CD4-positive, alpha-beta T cell treated with Interleukin-1 beta for 1 hour (primary cell): ENCODE measurements at places on chromosomes 11 and 22.

GRCh38 chr11:21814169-21814568, 378.7 kb upstream of the ANO5 start:
- no peak for DNase-seq

DNA sequence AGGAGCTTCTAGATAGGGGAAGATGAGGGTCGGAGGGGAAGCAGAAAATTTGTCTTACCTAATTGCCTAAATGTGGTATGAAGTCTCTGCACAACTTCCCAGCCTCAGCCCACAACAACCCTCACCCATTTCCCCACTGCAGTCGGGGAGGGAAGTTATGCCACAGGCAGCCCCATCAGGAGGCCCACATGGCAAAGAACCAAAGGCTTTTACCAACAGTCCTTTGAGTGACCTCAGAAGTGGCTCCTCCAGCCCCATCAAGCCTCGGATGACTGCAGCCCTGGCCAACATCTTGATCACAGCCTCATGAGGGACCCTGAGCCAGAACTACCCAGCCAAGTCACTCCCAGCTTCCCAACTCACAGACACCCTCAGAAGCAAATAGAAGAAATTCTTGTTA, 54.8 kb downstream of the CHST1 start:
- DNase-seq = no peak

DNA sequence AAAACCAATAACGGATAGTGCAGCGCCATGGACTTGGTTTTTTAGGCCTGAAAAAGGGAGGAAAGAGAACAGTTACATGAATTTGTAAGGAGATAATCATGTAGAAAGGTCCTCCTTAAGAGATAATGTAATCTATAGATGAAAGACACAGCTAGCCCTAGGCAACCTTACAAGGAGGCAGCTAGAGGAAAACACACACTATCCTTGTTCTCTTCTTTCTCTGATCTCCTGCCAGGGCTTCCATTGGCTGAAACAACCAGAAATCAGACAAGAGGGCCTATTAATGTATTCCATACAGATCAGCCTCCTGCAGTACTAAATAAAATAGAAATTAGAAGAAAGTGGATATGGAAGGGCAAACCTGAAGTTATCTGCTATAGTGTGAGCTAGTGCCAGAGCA, 53.0 kb downstream of the KCNA4 start:
- DNase-seq = no peak

DNA sequence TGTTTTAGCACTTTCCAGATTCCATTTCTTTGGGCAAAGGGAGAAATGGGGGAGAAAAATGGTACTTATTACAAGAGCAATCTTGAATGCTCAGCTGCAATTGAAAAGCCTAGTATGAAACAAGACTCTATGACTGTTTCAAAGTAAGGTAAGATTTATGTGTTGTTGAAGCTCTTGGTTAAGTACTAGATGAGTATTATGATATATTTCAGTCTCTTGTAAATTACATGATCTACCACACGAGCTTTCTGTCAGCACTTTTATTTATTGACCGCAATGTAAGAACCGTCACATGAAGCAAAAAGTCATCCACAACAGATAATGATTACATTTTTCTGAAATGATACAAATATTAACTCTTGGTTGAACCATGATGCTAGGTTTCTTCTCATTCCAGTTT, 906.7 kb upstream of the CHORDC1 start:
- no peak for DNase-seq

- no peak for DNase-seq
These were observed 18.1 kb upstream of the LINC01488 start for GRCh38 chr11:69463181-69463994.

DNA sequence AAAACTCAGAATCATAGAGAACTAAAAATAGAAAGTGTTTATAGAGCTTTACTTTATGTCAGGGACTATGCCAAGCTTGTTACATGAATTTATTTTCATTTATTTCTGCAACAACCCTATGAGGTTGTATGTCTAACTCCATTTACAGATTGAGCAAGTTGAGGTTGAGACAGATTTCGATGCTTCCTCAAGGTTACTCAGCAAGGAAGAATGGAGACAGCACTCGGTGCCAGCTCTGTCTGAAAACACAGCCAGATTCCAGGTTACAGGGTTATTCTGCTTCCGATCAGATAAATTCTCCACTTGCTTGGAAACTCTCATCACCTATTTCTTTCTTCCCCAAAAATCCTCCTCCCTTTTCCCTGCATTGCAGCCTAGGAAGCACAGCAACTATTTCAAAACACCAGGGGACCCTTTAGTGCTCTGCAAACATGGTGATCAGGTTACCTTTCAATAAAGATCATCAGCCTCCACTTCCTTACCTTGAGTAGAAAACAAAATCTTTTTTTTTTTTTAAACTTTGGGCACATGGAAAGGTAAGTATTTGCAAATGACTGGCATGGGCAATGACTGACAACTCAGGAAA, 7.0 kb downstream of the MMP3 start:
- DNase-seq = no peak

GRCh38 chr11:1565904-1566247, 6.2 kb downstream of the DUSP8 start:
- DNase-seq = no peak

DNA sequence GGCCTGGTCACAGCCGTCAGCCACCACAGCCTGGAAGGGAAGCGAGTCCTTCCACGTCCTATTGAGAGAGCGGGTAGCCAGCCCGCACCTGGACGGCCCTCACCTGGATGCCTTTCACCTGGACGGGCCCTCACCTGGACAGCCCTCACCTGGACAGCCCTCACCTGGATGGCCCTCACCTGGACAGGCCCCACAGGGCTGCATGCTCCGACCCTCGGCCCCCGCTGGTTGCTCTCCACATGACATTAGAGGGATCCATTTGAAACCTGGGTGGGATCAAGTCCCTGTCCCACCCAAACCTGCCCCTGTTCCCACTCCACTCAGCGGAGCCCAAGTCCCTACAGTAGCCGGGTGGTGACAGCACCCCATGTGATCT, 3.7 kb downstream of the C1QTNF6 start:
- DNase-seq = no peak

DNA sequence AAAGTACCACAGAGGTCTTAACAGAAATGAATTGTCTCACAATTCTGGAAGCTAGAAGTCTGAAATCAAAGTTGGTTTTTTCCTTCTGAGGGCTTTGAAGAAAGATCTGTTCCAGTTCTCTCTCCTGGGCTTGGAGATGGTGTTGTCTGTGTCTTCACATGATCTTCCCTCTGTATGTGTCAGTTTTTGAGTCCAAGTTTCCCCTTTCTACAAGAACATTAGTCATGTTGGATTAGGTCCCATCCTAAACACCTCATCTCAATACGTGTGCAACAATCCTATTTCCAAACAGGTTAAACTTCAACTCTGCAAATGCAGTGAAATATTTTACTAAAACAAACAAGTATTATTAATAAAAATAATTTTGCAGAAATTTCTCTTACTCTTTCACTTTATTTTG, 3.1 kb upstream of the PTS start:
- DNase-seq = no peak

GRCh38 chr22:35258191-35258988, 1.1 kb downstream of the HMGXB4 start:
- no peak for DNase-seq

DNA sequence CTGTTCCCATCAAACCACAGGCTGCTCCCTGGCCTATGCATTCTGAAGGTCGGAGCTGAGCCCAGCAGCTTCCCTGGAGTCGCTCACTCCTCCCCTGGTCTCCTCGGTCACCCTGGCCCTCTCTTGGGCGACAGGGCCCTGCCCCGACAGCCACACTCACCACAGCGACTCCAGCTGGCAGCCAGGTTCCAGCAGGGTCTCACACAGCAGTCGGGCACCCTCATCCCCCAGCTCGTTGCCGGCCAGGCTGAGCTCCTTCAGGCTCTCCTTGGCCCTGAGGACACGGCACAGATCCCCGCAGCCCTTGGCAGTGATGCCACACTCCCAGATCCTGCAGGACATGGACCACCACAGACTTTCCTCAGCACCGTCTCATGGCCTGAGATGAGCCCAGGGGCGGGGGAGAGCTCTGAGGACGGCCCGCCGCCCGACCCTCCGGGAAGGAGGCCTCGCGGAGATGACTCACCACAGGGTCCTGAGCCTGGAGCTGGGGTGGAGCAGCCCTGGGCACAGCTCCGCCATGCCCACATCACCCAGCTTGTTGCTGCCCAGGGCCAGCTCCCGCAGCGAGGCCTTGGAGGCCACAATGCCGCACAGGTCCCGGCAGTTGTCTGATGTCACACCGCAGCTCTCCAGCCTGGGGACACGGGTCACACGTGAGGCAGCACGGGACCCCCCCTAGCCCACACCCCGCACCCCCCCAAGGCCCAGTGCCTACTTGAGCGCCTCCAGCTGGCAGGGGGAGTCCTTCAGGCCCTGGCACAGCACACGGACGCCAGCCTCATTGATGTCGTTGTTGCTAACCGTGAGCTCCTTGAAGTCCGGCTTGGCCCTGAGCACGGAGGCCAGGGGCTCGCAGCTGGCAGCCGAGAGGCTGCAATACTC, 8.5 kb downstream of the RNH1 start:
- DNase-seq = no peak

GRCh38 chr22:25048659-25049647, 96.4 kb downstream of the KIAA1671 start:
- DNase-seq = peak; percentile 69

- DNase-seq = no peak
These were observed 477.7 kb downstream of the TBC1D22A start for GRCh38 chr22:47240116-47240515.

DNA sequence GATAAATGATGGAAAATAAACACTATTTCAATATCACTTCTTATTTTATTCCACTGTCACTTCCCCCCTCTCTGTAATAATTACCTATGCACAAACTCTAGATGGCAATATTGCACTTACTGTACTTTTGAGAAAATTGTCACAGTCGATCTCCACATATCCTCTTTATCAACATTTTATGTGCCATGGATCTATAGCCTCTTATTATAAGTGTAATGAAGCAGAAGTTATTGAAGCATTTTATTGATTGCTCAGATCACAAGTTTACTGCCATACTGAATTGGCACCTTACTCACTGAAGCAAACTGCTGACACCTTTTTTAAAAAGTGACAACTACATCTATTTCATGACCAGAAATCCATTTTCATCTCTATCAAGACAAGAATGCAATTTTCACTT, 133.4 kb downstream of the DCDC1 start:
- DNase-seq = no peak

DNA sequence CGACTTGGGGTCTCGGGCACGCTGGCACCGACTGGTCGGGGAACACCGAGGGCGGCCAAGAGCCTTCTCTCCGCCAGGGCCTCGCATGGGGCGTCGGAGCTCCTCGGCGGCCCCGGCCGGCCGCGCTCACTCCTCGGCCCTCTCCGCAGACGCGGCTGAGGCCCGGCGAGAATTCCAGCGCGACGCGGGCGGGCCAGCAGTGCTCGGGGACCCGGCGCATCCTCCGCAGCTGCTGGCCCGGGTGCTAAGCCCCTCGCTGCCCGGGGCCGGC, 5.6 kb downstream of the TBX1 start:
- DNase-seq = no peak

- no peak for DNase-seq
These were observed 566 bp downstream of the DDB1 start for GRCh38 chr11:61332281-61332796.
